H1 (cell line): ENCODE measurements at places on chromosomes 13 and 19. TPM values are rescaled to one million over a fixed set of nuclear protein-coding genes. Genes with fewer than 3 reads are reported as not detected.

The DIRAS1 gene
- 20.2 and 20.8 TPM in 2 replicates for polyA plus RNA-seq

The INAFM1 gene
- polyA plus RNA-seq, result 2.6 and 3.9 TPM in 2 replicates

The KLF1 gene
- 0.91 and 1.0 TPM in 2 replicates for polyA plus RNA-seq

The PCP2 gene
- 0.49 TPM in 1 of 2 replicates, not detected in the other for polyA plus RNA-seq

The NCR1 gene
- 1.5 and 2.3 TPM in 2 replicates for polyA plus RNA-seq

The DKKL1 gene
- 5.9 and 6.8 TPM in 2 replicates for polyA plus RNA-seq

The ZNF581 gene
- polyA plus RNA-seq, result 76.1 and 97.6 TPM in 2 replicates

The CLC gene
- 4.0 and 6.4 TPM in 2 replicates for polyA plus RNA-seq

The FCAR gene
- polyA plus RNA-seq, result not detected in 2 replicates

The EDDM13 gene
- polyA plus RNA-seq, result not detected in 2 replicates

The C5AR1 gene
- 0.20 and 0.33 TPM in 2 replicates for polyA plus RNA-seq

The ZNF565 gene
- 0.42 and 0.89 TPM in 2 replicates for polyA plus RNA-seq

The PRTN3 gene
- polyA plus RNA-seq, result 2.1 and 3.1 TPM in 2 replicates

The NTN5 gene
- 0.80 and 0.85 TPM in 2 replicates for polyA plus RNA-seq

The ZNF600 gene
- 2.1 and 3.2 TPM in 2 replicates for polyA plus RNA-seq

The PBX4 gene
- polyA plus RNA-seq, result 3.8 and 8.3 TPM in 2 replicates

The IL17D gene
- polyA plus RNA-seq, result 0.57 and 0.59 TPM in 2 replicates

The DCT gene
- 0.02 TPM in 1 of 2 replicates, not detected in the other for polyA plus RNA-seq

The ZNF221 gene
- polyA plus RNA-seq, result 0.50 and 0.60 TPM in 2 replicates

The FCHO1 gene
- 13.0 and 19.5 TPM in 2 replicates for polyA plus RNA-seq

The DHDH gene
- polyA plus RNA-seq, result 2.8 and 2.9 TPM in 2 replicates

The C1QTNF9 gene
- not detected in 2 replicates for polyA plus RNA-seq

The B3GNT3 gene
- polyA plus RNA-seq, result 1.5 and 2.1 TPM in 2 replicates

The LGALS14 gene
- polyA plus RNA-seq, result 0.22 and 0.77 TPM in 2 replicates

The GPC5 gene
- 0.39 and 0.74 TPM in 2 replicates for polyA plus RNA-seq

The KLK8 gene
- 3.6 and 7.1 TPM in 2 replicates for polyA plus RNA-seq

The SYNGR4 gene
- polyA plus RNA-seq, result 0.27 and 0.41 TPM in 2 replicates

The FREM2 gene
- 10.8 and 11.6 TPM in 2 replicates for polyA plus RNA-seq

The COG3 gene
- polyA plus RNA-seq, result 8.6 and 13.5 TPM in 2 replicates

The DDA1 gene
- polyA plus RNA-seq, result 29.2 and 30.0 TPM in 2 replicates

The TEX29 gene
- 0.08 and 0.16 TPM in 2 replicates for polyA plus RNA-seq

The ZNF83 gene
- polyA plus RNA-seq, result 9.8 and 13.2 TPM in 2 replicates

The FUT2 gene
- polyA plus RNA-seq, result 5.6 and 8.2 TPM in 2 replicates

The CYP2A6 gene
- polyA plus RNA-seq, result 0.33 and 0.46 TPM in 2 replicates
